T47D (cell line): ENCODE measurements at places on chromosomes 2 and 18.

GRCh38 chr18:47979611-47980200 is 49.2 kb upstream of the SMAD2 start:
- peak; percentile 67 for DNase-seq

GRCh38 chr2:237092920-237093781 is 7.5 kb downstream of the COPS8 start:
- DNase-seq = peak; percentile 58

GRCh38 chr2:165436559-165436958 is 32.9 kb upstream of the CSRNP3 start:
- no peak for DNase-seq

DNA sequence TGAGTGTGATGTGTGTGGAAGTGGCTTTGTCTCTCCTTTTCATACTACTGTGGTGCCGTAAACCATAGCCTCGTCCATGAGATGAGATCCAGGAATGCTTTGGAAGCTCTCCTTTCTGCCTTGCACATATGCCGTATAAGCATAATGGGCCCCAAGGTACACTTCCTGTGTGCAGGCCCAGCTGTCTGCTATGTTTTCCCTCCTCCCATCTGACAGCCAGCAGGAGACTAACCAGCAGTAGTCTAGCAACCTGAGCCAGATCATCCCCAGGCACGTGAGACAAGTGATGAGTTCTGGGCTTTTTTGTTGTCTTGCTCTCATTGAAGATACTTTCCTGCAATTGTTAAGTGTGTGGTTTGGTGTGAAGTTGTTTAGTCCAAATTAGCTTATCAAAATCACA is 555.5 kb upstream of the LRRTM4 start:
- no peak for DNase-seq

DNA sequence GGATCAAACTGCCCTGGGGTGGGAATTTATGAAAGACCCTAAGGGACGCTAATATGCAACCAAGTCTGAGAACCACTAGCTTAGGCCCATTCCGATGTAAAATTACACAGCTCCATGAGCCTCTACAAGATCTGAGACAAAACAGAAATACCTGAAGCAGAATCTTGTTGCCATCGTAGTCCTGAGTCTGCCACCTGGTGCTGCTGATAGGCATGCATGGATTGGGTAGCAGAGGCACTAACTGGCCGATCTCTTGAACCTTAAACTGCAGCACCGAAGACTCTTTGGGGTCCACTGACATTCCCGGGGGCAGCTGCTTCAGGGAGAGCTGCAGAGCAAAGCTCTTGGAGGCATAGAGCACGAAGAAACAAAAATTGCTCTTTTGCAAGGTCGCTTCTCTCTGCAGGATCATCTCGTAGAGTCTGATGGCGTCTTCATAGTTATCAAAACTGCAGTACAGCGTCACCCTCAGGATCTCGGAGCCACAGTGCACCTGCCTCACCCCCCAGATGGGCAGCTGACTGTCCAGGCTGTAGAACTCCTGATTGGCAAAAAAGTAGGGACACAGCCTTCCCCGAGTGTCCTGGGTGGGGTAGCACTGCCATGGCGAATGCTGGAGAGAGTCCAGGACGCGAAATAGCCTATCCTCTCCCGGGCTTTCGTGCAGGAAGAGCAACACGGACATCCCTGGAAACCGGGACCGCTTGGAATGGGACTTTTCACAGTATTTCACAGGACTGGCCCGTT is 848 bp downstream of the FAM124B start:
- no peak for DNase-seq

DNA sequence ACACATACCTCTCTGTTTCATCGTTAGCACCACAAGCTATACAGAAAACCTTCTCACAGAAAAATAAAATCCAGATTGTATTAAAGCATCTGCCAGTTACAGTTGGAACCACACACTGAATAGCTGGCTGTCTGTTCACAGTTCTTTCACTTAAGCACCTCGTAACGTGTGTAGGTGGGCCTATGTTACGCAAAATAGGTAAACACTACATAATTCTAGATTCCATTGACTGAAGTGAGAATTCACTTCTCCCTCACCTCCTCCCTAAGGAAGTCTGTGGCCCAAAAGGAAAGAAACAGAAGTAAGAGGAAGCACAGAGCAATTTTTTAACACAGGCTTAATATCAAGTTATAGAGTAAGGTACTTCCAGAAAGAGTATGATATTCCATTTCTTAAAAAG is 24.9 kb downstream of the PELI1 start:
- no peak for DNase-seq

DNA sequence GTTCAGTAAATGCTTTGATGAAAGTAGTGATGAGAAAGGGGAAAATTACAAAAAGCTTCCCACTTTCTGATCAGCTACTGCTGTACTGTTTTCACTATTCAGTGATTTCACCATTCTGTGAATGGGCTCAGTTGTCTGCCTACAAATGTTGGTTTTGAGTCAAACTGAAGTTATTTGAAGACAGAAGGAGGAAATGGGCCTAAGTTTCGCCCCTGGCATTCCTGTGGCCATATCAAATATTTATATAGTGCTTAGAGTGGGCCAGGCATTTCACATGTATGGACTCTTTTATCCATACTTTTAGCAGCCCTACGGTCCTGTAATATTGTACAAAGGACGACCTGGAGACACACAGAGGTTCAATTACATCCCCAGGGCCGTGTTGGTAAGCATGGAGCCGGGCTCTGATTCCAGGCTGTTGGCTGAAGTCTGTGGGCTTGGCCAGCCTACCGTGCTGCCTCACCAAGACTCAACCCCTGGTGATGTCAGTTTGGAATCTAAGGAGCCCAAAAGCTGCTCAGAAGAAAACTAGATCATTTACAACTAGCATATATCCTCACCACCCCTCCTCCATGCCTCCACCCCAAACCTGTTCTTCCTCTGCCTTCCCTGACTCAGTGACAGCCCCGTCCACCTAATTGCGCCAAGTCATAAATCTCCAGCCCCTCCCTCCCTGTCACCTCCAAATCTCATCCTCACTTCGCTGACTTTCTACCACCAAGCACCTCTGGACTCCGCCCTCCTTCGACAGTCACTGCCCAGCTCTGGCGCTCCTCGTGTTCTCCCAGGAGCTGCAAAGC is 10.1 kb upstream of the GRHL1 start:
- DNase-seq = no peak

GRCh38 chr2:18065249-18065648 is 186.8 kb downstream of the KCNS3 start:
- DNase-seq = no peak

- DNase-seq = peak; percentile 36
Observed at GRCh38 chr2:46873604-46874068, 42.0 kb downstream of the MCFD2 start.

- no peak for DNase-seq
Observed at GRCh38 chr2:81645745-81646301, 1341.3 kb upstream of the LRRTM1 start.

DNA sequence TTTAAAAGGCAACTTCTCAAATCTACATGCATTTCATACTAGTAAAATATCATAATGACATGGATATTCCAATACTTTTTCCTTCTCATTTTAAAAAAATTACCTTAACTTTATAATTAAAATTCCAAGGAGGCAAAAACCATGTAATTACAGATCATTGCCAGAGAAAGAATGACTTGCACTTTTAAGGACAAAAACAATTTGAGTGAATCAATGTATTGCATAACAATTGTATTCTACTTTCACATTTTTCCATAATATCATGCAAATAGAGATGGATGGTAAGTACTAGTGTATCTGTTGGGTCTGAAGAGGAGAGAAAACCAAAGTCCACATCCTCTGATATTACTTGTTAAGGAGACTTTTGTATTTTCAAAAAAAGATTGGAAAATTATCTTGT is 89.5 kb upstream of the NCK2 start:
- no peak for DNase-seq

- DNase-seq = no peak
Observed at GRCh38 chr2:159941729-159942128, 120.7 kb downstream of the PLA2R1 start.

DNA sequence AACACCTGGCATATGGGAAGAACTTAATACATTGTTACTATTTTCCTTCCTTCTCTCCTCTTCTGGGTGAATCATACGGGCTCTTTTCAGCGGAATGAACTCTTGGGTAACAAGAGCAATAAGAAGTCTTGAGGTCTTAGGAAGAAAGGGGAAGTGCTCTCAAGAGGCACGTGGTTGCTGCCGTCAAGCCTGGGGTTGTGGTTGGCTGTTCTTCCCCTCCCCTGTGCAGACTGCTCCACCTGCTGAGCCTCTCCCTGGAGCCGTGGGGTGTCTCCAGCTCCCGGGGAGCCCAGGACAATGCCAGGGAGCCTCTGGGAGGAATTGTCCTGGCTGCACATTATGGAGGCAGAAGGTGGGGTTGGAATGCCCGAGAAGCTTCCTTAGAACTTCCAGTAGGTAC is 19.4 kb downstream of the TOGARAM2 start:
- DNase-seq = no peak

GRCh38 chr2:9165625-9166024 is 41.0 kb upstream of the ASAP2 start:
- DNase-seq = no peak

GRCh38 chr2:167784084-167784425 is 463.3 kb downstream of the STK39 start:
- DNase-seq = no peak

GRCh38 chr2:201127152-201127511 is 11.2 kb downstream of the CFLAR start:
- no peak for DNase-seq

GRCh38 chr2:176135035-176135440 is 5.5 kb downstream of the HOXD8 start:
- peak; percentile 20 for DNase-seq

- no peak for DNase-seq
Observed at GRCh38 chr2:234429265-234429664, 67.6 kb downstream of the ARL4C start.

DNA sequence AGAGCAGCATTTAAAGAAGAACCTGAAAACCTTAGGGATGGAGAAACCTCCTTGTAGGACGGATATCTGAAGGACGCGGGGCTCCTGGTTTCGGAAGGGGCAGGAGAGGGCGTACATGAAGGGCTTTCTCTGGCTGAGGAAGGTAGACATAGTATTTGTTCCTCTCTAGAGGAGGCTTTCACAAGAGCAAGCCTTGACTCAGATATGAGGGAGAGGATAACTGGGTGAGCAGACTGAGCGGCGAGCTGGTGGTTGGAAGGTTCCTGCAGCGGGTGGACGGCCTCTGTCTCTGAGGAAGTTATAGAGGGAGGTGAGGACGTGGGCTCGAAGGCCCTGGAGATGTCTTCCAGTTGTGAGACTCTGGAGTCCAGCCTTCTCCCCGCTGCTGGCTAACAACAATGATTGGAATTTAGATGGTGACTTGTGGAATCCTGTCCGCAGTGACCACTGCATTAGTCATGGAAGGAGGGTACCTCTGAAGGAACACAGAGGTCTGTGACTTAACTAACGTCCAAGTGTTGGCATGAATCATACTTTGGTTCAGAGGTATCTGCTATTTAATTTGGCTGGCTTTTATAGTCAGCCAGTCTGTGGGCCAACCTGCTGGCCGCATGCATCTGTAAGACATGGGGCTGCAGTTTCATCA is 80.9 kb downstream of the ASAP2 start:
- no peak for DNase-seq

GRCh38 chr2:157685572-157685971 is 56.9 kb upstream of the ACVR1C start:
- DNase-seq = no peak

DNA sequence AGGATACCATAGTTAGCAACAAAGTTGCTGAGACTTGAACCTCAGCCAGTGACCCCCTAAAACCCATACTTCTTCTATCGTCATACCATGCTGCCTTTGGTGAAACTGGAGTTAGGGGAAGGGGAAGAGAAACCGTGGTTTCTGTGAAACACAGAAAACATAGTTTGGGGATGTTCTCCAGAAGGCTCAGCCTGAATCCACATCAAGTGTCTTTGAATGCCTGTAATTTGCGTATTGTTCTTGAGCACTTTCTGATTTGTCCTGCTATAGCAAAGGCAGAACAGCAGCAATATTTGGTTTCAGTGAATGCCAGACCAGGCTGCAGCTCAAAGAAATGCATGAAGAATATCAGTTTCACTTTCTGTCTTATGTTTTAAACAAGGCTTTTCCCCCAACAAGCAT is 258.7 kb downstream of the TTC32 start:
- no peak for DNase-seq

DNA sequence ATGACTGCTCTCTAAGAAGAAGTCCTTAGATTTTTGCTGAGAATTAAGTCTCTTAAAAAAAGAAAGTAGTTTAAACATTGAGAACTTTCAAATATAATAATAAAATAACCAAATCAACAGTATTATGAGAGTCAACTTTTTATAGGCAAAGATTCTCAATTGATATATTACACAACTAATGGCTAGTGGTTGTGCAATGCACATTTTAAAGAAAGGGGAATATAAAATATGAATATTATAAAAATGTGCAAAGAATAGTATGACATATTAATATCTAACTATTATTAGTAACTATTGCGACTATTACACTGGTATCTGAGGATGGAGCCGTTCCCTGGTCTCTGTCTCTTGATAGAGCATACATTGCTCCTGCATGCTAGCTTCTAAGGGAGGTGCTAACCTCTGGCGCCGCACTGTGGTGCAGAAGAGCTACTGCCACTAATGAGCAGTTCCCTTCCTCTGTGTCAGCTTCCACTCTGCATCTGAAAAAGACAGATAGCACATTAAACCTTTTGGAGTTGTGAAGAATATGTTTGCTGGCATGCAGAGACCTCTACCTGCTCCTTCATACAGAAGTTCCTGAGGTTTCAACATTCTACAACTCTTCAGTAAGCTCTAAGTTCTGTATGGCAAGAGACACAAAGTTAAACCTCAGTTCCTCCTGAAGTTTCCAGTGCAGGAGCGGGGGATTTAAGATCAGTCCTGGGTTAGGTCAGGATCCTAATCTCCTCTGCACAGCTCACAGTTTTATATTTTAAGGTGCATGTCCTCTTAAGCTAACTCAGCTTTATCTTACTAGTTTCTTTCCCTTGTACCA is 3.5 kb upstream of the SLC9A2 start:
- DNase-seq = peak; percentile 48

DNA sequence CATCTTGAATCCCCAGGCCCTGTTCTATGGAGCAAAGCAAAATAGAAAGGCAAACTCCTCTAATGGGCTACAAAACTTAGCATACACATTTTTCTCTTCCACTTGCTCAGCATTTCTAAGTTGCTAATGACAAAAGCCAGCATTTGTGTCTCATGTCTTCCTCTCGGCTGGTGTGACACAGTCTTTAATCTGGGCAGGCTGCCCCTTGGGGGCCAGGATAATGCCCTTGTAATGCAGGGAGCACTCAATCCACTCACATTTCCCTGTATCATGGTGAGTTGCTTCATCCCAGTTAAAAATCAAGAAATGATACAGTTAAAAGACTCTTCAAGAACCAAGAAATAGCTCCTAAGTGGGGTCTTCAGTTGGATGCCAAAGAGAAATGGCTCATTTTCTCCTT is 109.1 kb upstream of the FBXO11 start:
- DNase-seq = no peak

DNA sequence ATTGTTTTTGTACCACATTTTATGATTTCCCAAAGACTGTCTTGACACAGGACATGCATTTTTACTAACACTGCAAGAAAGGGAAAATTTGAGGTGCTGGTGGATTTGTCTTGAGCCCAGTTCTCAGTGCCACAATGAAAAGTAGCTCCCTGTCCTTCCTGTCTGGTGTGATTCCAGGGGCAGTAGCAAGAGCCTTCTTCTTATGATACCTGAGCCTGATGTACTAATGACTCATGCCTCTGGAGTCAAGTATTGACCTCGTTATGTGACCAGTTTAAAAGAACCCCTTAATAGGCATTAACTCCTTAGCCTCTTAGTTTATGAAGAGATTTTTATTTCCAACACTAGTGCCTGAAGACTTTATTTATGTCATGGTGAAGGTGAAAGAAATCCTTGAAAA is 728.6 kb downstream of the SLC4A3 start:
- DNase-seq = no peak

- peak; percentile 31 for DNase-seq
Observed at GRCh38 chr2:189631849-189632248, 29.4 kb upstream of the ASNSD1 start.

- DNase-seq = no peak
Observed at GRCh38 chr2:85431570-85432205, 13.2 kb downstream of the SH2D6 start.
